Stimulated activated CD4-positive, alpha-beta T cell treated with anti-CD3 and anti-CD28 coated beads, Interleukin-4, amount 100 ng/mL, for 4 hours (primary cell): ENCODE measurements at places on chromosomes 3 and 15.

DNA sequence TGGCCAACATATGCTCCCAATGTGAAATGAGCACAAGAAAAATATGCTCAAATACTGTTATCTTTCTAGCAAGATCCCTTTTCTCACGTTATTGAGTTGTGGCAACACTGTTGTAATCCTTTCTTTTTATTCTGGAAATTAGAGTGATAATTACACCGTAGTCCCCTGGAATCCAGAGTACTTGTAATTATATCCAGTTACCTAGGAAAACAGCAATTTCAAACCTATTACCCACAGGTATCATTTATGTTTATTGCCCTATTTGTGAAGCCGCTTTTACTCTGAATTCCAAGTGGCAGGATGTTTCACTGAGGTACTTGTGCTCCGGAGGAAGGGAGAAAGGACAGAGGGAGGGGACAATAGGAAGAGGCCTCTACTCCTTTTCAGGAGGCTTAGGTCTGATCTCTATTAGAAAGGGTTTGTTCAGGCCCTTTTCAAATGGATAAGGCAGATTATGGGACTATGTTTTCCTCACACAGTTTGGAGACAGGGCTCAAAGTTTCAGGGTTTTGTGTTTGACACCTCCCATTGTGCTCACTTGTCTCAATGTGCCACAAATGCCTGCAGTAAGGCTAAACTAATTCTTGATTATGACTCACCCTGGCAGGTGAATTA, 646.6 kb downstream of the TUSC7 start:
- no peak for DNase-seq

DNA sequence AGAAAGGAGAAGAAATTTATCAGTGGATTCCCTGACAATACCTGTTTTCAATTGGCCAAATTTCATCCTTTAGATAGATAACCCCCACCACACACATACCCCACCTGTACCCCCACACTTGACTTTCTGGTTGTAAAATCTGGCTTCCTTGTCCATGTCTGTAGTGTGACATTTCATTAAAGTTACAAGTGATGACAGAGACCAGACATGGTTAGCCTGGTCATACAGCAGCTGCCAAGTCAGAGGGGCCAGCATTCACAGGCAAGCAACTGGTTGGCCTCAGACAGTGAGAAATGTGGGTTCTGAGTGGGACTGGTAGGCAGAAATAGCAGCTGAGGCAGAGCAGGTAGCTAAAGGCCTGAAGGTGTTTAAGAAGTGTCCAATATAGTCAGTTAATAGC, 238.6 kb upstream of the SOX14 start:
- no peak for DNase-seq

DNA sequence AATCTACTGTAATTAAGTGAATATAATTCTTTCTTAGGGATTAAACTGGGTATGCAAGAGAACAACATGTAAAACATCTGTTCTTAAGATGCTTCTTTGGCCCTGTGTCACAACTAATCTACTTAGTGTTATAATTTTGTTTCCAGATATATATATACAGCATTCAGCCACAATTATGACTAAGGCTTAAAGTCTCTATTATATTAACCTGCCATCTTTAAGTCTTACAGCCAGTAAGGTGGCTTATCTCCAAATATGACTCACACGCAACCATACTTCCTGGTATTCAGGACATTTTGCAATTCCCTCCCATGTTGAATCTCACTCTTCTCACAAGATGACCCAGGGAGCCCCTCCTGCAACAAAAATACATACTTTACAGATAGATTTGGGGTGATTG, 6.6 kb upstream of the KBTBD8 start:
- DNase-seq, result no peak

- DNase-seq, result no peak
Observed at GRCh38 chr15:69668963-69669362, 216.3 kb downstream of the RPLP1 start.

GRCh38 chr3:53377794-53378193, 30.5 kb upstream of the DCP1A start:
- DNase-seq, result no peak

DNA sequence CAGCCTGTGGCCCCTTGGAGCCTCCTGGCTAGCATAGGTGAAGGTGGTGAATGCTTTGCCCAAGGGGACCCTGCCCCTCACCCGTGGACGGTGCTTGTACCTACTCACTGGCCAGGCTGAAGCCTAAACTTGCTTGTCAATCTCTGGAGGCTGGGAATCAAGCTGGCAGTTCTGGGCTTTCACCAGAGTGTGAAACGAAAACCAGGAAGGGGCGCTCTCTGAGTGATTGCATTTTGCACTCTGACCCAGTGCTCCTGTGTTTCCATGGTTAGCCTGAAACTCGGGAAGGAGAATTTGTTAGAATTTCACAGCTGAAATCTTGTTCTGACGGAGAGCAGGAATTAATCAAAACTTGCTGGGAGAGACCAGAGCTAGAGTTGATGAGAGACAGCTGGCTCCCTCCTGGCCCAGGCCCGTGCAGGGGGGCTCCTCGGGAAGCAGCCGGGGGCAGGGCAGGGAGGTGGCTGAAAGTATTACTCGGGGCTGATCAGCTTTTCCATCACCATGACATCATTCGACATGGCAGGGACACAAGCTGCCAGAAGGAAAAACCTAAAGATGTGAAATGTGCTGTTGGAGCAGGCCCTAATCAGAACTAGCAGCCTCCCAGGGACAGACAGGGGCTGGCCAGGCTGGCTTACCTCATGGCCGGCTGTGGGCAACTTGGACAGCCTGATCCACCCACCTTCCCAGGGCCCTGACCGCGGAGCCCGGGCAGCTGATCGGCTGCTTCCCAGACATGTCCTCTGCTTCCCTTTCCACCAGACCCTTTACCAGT, 323.6 kb upstream of the CTDSPL start:
- DNase-seq, result no peak
